ENCODE measurements at places on chromosomes 2 and 18. TPM values are rescaled to one million over a fixed set of nuclear protein-coding genes. Genes with fewer than 3 reads are reported as not detected.

The STK17B gene
- 37.2 TPM for total RNA-seq

The OSR1 gene
- 32.3 TPM for total RNA-seq

- H3K4me3 ChIP-seq, result no peak overlapping the region
- no peak overlapping the region for H3K27ac ChIP-seq
- H3K36me3 ChIP-seq, result no peaks in the 10 kb centered on the region
- H3K4me1 ChIP-seq, result no peaks in the 10 kb centered on the region
- no peak for DNase-seq
Measured at GRCh38 chr18:47730795-47731194, 199.7 kb downstream of the SMAD2 start.

- H3K27ac ChIP-seq, result no peak overlapping the region
- peaks cover 43% of the 10 kb centered on the region for H3K27me3 ChIP-seq
- peaks cover 14% of the 10 kb centered on the region for H3K4me1 ChIP-seq
Measured at GRCh38 chr2:154699575-154699930, 1.1 kb downstream of the KCNJ3 start.

DNA sequence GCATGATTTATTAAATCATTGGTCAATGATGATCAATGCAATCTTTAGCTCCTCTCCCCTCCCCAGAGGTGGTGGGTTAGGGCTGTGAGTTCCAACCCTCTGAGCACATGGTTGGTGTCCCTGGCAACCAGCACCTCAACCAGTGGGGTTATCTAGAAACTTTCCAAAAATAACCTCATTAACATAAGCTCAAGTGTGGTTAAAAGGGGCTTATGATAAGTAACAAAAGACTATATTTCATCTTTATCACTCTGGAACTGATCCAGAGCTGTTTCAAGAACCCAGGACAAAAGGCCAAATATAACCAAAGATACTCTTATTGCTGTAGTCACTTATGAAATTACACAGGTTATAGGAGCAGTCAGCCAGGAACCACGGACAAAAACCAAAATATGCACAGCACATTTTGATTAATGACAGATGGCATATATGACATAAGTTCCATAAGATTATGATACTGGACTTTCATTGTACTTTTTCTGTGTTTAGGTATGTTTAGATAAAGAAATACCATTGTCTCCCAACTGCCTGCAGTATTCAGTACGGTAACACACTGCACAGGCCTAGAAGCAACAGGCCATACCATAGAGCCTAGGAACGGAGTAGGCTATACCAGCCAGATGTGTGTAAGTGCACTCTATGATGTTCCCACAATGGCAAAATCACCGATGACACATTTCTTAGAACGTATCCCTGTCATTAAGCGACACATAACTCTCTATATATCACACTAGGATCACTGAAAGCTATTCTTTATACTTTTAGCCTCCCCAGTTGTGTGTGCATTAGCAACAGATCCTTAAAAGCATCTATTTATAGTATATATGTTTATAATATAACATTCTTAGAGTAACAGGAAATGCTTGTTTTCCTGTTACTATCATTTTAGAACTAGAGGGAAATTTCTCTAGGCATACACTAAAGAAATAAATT, 31.9 kb downstream of the KIDINS220 start:
- H3K4me1 ChIP-seq, result peaks cover 17% of the 10 kb centered on the region
- H3K27ac ChIP-seq, result no peak overlapping the region
- DNase-seq, result no peak
- H3K36me3 ChIP-seq, result peaks cover 38% of the 10 kb centered on the region

GRCh38 chr2:181646415-181646987, 10.4 kb downstream of the CERKL start:
- H3K27ac ChIP-seq, result no peak overlapping the region
- no peaks in the 10 kb centered on the region for H3K36me3 ChIP-seq
- no peak for DNase-seq
- peaks cover 46% of the 10 kb centered on the region for H3K27me3 ChIP-seq

- peaks cover 14% of the 10 kb centered on the region for H3K4me1 ChIP-seq
- no peaks in the 10 kb centered on the region for H3K27me3 ChIP-seq
Measured at GRCh38 chr2:40169856-40170255, 282.0 kb downstream of the SLC8A1 start.

Measured in chondrocyte (in vitro differentiated cells).